ENCODE measurements at places on chromosomes 1 and 21.
A peak's percentile ranks its signal among the peaks of the same experiment; 100 is the strongest.

DNA sequence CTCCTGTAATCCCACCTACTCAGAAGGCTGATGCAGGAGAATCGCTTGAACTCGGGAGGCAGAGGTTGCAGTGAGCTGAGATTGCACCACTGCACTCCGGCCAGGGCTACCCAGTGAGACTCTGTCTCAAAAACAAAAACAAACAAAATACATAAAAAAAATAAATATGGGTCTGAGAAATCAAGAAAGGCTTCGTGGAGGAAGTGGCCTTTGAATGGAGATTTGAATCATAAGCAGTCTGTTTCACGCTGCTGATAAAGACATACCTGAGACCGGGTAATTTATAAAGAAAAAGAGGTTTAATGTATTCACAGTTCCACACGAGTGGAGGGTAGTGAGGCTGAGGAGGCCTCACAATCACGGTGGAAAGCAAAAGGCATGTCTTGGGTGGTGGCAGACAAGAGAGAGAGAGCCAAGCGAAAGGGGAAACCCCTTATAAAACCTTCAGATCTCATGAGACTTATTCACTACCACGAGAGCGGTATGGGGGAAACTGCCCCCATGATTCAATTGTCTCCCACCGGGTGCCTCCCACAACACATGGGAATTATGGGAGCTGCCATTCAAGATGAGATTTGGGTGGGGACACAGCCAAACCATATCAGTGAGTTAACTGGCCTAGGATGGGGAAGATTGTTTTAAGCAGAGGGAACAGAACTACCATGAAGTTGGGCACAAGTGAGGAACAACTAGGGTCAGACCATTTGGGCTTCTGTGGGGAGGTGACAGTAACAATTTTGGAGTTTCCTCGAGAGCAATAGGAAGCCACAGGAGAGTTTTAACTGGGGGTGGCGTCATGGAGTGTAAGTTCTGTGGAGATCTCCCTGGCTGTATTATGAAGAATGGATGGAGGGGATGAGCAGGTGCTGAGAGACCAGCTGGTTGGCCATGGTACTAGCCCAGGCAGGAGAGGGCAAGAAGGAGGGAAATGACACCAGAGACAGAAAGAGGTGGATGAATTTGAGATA, 22.2 kb upstream of the WNT4 start:
- no peak for DNase-seq

GRCh38 chr1:115432061-115432460, 94.0 kb upstream of the NGF start:
- DNase-seq, result no peak

DNA sequence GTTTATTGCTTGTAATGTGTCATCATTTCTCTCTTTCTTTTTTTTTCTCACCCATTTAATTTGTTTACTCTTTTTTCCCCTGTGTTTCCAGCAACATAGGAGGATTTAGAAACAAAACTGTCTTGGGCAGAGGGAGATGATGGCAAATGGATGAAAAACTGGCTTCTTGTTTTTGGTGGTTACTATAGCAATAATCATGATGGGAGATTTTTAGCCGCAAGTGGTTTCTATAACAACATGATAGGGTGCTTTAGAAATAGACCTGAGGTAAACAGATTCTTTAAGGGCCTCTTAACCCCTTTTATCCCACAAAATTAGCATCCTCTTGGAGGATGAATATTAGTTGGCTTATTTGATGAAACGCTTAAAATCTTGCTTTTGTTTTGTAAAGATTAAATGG, 51.6 kb downstream of the CRB1 start:
- no peak for DNase-seq

GRCh38 chr1:53559854-53560580, 100.8 kb downstream of the DMRTB1 start:
- DNase-seq, result no peak

GRCh38 chr21:27802816-27803475, 836.1 kb upstream of the ADAMTS5 start:
- DNase-seq, result no peak

DNA sequence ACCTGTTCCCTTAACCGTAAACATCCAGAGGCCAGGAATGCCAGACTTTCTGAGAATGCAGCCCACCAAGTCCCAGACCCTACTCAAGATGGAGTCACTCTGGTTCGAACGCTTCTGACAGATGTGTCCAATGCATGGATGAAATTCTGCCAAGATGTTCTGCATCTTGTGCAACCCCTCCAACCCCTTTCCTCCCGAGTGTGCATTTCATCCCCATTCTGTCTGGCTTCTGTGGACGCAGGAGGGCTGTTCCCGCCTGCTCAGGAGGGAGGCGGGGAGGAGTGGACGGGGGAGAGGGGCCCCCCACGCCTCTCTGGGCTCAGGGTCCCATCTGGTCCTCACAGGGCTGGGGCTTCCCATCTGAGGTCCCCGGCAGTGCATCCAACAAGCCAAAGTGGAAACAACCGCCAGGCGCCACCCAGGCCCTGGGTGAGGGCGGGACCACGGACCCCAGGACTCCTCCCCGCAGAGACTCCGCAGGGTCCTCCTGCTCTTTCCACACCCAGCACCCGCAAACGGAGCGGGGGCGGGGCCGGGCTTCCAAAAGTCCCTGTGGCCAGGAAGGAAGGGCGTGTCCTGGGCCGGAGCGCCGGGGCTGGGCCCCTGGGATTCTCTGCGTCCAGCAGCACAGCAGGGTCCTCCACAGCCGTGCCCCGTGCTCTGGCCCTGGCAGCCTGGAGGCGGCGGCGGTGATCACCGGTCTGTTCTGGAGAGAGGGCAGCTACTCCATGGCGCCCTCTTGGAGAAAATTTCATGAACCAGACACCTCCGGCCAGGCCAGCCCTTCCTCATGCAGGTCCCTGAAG, 27.8 kb upstream of the SUMO3 start:
- peak; percentile 26 for DNase-seq

DNA sequence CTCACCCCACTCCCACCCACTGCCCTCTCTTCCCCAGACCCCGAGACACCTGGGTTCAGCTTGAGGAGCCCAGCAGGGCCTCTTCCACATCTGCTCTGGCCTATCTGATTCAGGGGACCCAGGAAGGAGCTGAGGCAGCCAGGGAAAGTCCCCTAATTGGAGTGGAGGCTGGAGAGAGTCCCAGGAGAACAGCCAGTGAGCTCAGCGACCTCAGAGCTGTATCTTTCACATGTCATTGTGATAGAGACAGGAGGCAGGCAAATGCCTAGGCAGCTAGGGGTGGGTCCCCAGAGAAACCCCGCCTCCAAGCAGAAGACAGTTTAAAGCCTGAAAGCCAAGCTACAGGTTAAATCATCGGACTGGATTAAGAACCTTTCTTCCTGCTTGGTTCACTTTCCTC, 122.7 kb downstream of the MATN1 start:
- DNase-seq, result no peak

- DNase-seq, result no peak
Measured at GRCh38 chr1:246681900-246682895, 42.0 kb upstream of the SCCPDH start.

GRCh38 chr1:219347376-219347775, 173.7 kb downstream of the LYPLAL1 start:
- no peak for DNase-seq
